ENCODE measurements at places on chromosomes 7 and 10.

DNA sequence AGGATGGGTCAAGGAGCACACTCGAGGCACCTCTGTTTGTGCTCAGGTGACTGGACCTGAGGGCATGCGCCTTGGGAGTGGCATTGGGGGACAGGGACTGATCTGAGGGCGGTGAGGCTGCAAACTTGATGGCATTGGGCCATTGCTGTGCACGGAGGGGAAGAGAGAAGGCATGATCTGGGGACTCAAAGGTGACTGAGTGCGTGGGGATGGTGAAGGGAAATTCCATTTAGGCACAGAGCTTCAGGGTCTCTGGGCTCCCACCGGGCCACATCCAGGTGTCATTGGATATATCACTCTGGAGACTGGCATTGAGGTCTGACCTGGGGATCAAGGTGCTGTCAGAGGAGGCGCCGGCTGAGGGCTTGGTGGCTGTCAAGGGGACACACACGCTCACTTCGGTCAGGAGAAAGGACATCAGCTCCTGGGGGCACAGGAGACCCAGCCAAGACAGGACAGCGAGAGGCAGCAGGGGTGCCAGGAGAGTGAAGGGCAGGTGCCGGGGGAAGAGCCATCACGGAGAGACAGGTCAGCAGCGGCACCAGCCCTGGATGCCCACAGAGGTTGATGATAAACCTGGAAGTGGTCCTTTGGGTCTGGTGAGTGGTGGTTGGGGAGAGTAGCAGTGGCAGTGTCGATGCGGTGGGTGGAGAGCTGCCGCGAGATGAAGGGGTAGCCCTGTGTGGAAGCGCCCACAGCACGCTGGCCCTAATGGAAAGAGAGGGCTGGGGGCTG is 5.5 kb downstream of the ADCK2 start:
- no peak for DNase-seq

- DNase-seq = no peak
Observed at GRCh38 chr10:126171555-126171954, 216.7 kb downstream of the ADAM12 start.

GRCh38 chr10:32954545-32955298 is 3.3 kb downstream of the ITGB1 start:
- no peak for DNase-seq

- DNase-seq = no peak
Observed at GRCh38 chr10:43953672-43954071, 305.0 kb upstream of the ZNF32 start.

GRCh38 chr7:47461161-47461560 is 120.8 kb downstream of the TNS3 start:
- no peak for DNase-seq

DNA sequence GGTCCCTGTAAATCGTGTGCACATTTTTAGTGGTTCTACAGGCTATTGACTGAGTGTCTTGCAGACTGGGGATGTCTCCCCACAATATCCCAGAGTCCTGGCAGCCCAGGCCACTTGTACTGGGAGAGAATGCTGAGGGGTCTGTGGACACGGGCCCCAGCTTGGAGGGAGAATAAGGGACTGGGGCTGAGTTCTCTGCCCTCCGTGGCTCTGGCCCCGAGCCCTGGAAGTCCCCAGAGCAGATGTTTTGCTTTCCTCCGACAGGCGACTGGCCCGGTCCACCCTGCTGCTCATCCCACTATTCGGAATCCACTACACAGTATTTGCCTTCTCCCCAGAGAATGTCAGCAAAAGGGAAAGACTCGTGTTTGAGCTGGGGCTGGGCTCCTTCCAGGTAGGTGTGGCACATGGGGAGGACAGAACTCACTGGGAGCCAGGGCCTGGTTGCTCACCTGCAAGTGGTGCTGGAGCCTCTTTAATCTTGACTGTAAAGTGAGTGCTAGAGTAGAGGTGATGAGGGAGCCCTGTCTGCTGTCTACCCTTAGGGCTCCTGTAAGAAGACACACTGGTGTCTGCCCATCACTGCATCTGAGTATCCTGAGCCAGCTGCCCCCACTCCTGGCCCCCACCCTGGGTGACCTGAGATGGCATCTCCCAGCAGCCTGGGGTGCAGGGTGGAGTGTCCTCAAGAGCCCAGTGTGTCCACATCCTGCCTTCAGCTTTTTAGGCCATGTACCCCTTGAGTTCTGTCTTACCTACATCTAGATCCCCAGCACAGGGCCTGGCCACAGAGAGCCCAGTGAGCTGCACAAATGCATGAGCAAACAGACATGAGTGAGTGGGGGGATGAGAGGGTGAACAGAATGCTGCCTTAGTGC is 51.1 kb downstream of the ADCYAP1R1 start:
- DNase-seq = no peak
